ENCODE measurements at places on chromosomes 6 and 20.
A peak's percentile ranks its signal among the peaks of the same experiment; 100 is the strongest.

GRCh38 chr6:147418523-147418922 lies 90.0 kb upstream of the SAMD5 start:
- DNase-seq = no peak

DNA sequence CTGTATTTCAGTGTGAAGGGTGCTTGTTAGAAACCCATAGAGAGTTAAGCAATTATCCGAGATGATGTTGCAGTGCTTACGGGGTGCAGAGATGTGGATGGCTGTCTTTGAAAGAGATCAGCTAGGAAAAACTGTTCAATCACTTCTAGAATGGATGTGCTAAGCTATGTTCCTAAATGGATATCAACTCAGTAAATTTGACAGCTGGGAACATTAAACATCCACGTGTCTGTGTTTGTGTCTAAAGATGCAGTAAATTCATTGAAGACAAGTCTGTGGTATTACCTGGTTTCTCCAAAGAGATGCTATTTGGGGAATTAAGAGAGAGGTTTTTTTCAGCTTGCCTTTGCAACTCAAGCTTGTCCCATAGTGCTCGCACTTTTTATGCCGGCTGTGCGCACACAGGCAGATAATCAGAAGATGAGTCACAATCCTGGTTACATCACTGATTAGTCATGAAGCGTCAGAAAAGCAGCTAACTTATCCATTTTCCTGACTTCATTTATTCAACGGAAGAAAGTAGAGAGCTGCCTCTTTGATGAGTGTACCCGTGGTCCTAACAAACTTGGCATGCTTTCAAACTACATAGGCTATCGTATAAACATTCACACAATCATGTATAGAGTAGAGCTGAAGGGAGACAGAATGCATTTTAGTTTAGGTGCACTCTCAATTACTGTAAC lies 691.7 kb upstream of the SLC35B3 start:
- DNase-seq = peak; percentile 73

DNA sequence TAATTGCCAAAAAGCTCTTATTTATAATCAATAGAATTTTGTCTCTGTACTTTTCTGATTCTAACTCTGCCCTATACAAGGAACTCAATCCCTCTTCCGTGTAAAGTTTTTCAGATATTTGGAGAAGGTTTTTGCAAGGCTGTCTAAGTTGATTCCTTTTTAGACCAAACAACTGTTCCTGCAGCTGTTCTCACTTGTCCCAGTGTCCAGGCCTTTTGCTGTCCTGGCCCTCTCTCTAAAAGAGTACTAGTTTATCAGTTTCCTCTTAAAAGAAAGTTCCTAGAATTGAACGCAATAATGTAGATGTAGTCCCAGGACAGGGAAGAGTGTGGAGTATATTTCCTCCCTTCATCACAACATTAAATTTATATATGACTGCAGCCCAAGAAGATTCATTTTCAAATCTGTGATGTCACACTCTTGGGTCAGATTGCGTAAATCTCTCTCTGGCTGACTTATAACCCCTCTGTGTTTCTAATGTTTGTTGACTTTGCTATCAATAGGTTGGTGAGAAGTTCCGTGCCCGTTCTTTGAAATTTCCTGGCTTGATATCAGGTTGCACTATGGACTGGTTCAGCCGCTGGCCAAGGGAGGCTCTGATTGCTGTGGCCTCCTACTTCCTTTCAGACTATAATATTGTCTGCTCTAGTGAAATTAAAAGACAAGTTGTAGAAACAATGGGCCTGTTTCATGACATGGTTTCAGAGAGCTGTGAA lies 139.4 kb upstream of the GLP1R start:
- peak; percentile 5 for DNase-seq

DNA sequence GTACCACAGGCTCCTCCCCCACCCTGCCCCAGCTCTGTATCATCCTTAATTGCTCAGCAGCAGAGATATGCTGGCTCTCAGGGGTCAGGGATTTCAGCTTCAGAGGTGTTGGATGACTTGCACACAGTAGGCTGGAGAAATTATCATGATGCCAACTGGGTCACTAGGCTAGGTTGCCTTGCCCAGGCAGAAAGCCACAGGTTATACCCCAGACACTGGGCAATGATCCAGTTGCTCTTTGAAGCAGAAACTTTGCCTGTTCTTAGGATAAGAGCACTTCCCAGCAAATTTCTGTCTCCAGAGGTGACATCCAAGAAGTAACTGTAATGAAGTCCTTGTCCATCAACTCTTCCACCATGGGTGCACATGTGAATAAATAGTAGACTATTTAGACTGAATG lies 38.3 kb upstream of the SCML4 start:
- DNase-seq = no peak

GRCh38 chr6:124069230-124069950 lies 265.7 kb downstream of the NKAIN2 start:
- DNase-seq = no peak

GRCh38 chr6:111609028-111609820 lies 3.5 kb upstream of the TRAF3IP2 start:
- no peak for DNase-seq

DNA sequence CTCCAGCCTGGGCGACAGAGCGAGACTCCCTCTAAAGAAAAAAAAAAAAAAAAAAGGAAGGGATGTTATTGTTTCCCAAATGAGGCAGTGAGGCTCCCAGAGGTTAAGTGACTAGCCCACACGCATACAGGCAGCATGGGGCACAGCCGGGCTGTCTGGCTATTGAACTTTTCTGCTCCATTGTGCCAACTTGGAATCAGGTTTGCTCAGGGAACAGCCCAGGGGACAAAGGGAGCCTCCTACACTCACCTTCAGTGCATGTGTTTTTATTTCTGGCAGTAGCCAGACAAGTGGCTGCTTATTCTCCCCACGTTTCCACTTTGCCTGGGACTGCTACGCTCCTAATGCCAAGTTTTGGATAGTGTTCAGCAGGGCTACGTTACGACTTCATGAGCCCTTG lies 10.7 kb downstream of the ETV7 start:
- no peak for DNase-seq

DNA sequence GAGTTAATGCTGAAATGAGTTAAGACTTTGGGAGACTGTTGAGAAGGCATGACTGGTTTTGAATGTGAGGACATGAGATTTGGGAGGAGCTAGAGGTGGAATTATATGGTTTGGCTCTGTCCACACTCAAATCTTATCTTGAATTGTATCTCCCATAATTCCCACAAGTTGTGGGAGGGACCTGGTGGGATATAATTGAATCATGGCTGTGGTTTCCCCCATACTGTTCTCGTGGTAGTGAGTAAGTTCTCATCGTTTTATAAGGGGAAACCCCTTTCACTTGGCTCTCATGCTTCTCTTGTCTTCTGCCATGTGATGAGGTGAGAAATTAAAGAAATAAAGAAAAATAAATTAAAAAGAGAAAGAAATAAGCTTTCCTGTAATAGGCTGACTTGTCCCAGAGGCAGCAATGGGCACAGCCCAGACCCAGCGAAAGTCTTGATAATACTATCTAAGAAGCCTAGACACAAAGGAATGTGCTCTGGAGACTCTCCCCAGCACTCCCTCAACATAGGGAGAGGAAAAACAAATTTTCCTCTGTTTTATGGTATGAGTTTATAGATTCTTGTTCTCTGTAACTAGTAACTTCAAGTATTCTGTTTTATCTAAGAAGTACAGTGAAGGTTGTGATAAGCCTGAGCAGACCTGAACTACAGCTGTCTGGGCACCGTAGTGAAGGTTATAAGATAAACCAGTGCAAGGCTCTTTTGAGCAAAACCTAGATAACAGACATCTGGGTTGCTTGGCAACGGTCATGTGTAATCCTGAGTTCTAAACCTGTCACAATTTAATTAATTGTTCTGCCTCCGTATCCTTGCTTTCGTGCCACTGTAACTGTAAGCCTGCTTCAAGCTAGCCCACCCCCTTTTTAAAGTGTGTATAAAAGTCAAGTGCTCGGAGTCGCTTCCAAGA lies 88.9 kb upstream of the ECI2 start:
- peak; percentile 72 for DNase-seq

GRCh38 chr20:3794701-3795420 lies 1.2 kb upstream of the CDC25B start:
- DNase-seq = no peak

DNA sequence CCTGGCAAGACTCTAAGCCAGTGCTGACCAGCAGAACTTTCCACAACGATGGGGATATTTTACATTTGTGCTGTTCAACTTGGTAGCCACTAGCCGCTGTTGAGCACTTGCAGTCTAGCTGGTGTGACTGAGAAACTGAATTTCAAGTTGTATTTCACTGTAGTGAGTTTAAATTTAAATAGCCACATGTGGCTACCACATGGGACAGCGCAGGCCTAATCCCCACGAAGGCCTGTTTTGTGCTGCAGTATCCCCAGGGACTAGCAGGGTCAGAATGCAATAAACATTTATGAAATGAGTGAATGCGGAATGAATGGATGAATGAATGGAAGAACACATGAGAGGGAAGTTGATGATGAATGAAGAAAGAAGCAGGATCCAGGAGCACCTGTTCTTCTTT lies 115.8 kb downstream of the TRERF1 start:
- no peak for DNase-seq

DNA sequence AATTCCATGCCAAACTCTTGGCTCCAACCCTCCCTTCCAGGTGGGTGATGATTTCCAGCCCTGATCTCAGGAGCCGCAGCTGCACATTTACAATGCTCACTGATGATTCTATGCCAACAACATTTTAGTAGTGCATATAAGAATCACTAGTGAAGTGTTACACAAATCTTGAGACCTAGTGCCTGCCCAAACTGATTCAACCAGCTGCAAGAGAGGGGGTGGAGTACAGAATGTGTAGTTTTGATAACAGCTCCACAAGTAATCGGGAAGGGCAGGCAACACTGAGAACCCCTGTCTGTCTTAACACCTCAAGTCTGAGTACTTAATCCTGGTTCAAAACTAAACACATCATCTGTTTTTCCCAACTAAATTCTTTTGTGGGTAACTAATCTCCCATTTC lies 91.7 kb downstream of the PRDM1 start:
- no peak for DNase-seq

DNA sequence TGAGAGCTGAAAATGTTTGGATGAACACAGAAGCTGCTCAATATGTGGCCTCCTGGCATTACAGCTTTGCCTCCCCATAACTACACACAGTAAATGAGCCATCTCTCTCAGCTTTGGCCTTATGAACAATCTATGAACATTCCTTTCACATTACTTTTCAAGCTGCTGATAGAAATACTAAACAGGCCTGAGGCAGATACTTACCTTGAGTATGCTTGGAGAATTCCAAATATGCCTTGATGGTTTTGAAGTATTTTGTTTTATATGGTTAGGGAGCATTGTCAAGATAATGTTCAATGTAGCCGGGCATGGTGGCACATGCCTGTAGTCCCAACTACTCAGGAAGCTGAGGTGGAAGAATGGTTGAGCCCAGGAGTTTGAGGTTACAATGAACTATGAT lies 104.5 kb downstream of the CD24 start:
- DNase-seq = peak; percentile 48

DNA sequence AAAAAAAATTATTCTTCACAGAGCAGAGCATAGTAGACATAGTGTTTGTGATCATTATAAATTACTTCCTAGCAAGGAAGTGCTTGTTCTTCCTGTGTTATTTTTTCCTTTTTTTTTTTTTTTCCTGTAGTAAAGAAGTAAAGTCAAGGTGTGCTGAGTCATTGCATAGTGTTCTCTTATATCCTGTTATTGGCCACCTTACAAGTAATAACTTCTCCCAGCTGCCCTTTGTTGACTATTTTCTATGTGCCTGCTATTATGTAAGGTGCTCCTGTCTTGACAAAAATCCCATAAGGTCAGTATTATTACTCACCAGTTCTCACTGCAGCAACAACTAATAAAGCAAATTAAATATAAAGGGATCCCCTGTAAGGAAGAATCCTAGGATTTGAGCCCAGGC lies 195.3 kb downstream of the GJA1 start:
- DNase-seq = no peak

DNA sequence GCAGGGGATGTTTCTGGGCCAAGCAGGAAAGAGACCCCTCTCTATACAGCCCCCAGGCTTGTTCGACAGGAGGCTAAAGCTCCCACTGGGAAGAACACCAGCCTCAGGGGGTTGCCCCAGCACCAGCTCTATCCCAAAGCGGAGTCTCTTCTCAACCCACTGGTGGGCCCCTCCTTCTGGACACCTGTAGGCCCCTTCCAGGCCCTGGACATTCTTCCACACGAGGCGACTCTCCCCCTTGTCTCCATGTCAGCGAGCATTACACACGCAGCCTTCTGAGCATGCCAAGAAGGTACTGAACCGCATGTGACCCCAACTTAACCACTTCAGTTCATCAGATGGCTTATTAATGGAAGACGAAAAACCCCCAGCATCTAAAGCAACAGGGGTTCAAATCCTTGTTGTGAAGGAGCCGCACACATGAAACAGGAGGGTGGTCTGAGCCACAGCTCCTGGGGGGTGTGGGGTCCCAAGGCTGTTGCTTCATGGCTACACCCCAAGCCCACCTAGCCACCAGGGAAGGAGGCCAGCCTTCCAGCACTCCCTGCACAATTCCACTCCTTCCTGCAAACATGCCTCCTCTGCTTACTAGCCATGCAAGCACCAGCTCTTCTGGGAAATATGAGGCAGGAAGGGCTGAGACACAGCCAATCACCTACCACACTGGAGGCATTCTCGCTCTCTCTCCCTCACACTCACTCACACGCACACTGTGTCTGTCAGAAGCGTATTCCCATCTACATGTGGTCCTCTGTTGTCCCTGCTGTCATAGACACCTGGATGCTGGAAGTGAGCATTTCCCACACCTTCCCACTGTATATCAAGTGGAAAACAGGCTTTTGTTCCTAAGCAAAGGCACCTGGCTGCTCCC lies 104.5 kb downstream of the NOL4L start:
- peak; percentile 56 for DNase-seq
